NCI-H1436 (cell line): ENCODE measurements at places on chromosomes 7 and 10.
A peak's percentile ranks its signal among the peaks of the same experiment; 100 is the strongest.

DNA sequence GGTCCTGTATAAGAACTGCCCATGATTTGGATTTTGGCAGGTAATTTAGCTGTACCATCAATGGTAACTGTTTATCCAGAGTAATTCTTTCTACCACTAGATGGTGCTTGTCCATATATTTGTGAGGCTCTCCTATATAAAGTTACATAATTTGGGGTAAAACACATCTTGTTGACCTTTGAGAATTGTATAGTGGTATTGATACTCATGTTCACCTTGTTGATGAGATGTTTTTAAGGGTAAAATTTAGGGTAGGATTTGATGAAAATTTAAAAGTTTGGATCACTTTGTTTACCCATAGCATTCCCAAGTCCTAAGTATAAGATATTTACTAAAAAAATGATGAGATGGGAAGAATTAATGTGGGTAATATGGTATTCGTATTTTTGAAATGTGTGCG, 31.6 kb downstream of the ST7 start:
- DNase-seq: peak; percentile 45

DNA sequence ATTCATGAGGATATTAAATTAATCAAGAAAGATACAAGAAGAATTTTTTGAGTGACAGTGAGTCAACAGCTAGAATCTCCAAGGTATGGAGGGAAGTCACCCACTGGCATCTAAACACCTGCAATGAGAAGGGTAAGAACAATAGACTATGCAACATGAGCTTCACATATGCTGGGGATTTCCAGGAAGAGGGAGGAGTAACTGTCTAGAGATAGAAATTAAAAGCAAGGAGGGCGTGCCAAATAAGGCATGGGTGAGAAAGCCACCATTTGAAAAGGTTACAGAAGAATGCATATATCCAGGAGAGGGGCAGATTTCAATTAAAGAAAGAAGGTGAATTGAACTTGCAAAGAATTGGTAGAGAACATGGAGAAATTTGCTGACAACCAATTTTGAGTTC, 365.7 kb downstream of the GPR37 start:
- DNase-seq: no peak

GRCh38 chr10:70106958-70107791, 25.4 kb downstream of the AIFM2 start:
- peak; percentile 61 for DNase-seq

GRCh38 chr10:12797471-12798262, 203.8 kb downstream of the CCDC3 start:
- DNase-seq: no peak

DNA sequence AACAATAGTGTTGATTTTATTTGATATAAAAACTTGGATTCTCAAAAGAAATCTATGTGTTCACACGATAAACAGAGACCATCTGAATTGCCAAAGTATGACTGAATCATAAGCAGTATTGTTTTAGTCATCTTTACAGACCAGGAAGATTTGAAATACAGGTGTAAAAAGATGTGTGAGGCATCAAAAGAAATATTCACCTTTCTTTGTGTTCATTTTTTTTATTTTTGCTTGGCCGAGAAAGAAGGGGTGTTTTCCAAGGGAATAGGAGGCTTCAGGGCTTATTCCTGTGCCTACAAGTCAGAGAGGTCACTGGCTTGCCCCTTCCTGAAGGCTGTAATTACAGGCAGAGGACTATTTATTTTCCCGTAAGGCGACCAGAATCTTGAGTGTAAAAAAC, 37.3 kb downstream of the MET start:
- no peak for DNase-seq

DNA sequence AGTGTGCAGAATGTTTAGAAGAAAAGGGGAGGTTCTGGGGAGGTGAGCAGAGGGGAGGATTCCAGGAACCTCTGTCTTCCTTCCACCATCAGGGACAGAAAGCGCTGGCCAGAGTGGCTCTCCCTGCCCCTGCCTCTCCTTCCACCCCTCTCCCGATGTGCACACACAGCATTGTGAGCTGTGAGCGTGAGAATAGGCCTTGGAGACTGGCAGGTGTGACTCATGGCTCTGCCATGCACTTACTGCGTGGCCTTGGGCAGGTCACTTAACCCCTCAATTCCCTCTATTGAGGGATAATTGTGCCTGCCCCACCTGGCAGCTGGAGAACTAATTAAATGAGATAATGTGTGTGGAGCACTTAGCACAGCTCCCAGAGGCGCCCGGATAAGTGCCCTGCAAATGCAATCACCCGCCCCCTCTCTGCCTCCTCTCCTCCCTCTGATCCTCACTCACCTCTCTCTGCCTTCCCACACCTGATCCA, 115.4 kb downstream of the ZMIZ1 start:
- peak; percentile 76 for DNase-seq

DNA sequence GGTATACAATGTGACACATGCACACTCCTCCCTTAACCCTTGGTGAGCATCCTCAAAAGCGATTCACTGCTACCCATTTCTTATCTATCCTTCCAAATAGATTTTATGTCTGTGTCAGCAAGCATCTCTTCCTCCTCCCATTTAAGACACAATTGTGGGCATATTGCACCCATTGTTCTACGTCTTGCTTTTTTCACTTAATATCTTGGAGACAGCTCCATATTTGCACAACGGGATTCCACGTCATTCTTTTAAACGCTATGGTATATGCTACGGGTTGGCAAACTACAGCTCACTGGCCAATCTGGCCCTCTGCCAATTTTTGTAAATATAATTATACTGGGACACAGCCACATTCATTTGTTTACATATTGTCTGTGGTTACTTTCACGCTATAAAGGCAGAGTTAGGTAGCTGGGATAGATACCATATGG, 88.6 kb downstream of the RNF216 start:
- no peak for DNase-seq

GRCh38 chr7:106883456-106884026, 18.5 kb downstream of the PIK3CG start:
- no peak for DNase-seq

DNA sequence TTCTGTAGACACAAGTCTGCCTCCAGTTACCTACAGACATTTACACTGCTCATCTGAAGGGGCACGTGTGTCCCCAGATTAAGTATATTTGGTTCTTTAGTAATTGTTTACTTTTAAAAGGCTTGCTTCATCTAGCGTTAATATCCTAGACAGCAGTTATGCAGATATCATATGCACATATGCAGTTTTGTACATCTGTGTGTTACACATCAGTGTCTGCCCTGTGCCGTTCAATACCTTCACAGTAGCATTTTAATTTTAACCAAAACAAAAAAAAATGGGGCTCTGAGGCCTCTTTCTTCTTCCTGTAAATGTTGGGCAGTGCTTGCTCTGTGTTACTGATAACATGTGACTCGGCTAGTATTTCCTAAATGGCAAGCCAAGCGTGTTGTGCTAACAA, 331.4 kb upstream of the MGMT start:
- no peak for DNase-seq

DNA sequence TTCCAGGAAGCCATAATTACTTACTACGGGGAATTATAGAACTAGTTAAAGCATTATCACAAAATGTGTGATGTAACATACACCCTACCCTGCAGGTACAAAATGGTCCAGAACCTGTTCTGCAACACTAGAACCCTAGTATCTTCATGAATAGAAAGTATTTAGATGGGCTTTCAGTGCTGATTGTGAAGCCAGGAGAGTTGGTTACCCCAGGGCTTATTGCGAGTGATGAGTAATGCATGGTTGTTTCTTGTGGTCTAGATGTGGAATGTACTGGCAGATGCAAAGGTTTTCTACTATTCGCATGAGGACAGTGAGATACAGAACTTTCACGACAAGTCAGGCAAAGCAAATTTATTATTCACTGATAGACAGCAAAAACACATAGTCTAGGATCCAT, 33.6 kb upstream of the AGR3 start:
- no peak for DNase-seq

DNA sequence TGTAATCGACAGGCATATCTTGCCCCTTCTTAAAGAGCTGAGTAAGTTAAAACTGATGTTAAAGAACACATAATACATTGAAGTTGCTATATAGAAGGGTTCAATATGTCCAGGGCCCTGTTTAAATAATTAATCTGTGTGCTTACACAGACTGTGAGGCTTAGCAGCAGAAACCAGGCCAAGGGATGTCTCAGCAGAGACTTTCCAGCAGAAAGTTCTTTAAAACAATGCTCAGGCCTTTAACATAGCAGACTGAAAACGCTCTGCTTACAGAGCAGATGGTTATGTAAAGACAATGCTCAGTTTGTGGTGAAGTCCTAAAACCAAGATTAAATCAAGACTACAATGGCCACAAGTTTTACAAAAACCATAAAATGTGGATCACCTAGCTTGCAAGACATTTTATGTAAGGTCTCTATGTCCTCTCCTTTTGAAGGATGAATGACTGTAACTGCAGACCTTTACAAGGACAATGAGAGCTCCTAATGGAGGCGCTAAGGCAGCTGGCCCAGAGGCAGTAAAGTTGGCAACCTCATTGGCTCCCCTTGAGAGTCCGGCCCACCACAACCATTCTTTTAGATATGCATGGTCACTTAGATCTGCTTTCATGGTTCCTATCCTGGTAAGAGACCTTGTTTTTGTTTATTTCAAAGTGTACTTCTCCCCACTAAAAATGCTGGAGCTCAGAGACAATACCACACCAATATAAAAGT, 56.3 kb downstream of the FZD1 start:
- no peak for DNase-seq

GRCh38 chr7:71752171-71752935, 620.4 kb downstream of the GALNT17 start:
- DNase-seq: peak; percentile 5

- DNase-seq: no peak
These were observed 169.2 kb downstream of the SEMA3A start for GRCh38 chr7:84025332-84025927.

DNA sequence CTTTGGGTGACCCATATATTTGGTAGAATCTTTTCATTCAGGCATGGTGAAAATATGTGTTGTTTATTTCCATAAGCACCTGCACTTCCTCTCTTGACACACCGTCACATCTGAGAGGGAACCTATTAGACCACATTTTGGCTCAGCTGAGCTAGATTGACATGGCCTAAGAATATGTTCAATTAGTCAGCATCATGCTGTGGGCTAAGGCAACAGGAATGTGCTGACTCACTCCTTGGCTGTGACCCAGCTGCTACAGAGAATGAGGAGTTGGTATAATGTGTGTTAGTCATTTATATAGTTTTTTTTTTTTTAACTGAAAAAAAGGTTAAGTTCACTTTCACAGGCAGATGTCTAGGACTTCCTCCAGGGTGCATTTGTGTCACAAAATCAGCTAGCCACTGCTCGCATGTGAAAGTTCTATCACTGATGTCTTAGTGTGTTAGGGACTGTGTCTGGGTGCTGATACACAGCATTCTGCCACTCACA, 180.6 kb downstream of the SEMA3E start:
- DNase-seq: peak; percentile 42

- DNase-seq: no peak
These were observed 328.4 kb upstream of the NFE2L3 start for GRCh38 chr7:25823571-25823970.

- DNase-seq: no peak
These were observed 14.7 kb upstream of the TNS3 start for GRCh38 chr7:47596502-47597202.

DNA sequence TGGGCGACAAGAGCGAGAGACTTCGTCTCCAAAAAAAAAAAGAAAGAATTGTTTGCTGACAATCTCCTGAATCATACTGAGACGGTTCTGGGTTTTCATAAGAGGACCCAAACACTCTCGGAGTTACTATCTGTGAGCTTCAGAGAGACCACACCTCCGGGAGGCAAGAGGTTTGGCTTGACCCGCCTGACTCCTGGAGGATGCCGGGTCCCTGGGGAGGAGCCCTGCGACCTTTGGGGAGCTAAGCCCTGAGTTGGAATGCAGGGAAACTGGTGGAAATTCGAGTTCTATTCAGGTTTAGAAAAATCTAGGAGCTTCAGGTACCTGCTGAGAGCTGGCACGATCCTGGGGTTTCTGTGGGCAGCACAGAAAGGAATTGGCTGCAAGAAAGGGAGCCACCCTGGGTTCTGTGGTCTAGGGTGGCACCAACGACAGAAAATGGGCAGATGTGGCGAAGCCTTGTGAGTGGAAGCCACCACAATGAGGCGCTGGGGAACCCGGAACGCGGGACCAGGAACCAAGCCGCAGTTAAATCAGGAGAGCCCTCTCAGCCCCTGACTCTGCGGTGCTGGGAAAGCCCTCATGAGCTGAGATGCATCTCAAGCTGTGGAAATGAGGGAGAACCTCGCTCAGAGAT, 21.9 kb upstream of the GATAD1 start:
- DNase-seq: no peak

- DNase-seq: no peak
These were observed 300.8 kb downstream of the PARD3 start for GRCh38 chr10:34514290-34514689.

DNA sequence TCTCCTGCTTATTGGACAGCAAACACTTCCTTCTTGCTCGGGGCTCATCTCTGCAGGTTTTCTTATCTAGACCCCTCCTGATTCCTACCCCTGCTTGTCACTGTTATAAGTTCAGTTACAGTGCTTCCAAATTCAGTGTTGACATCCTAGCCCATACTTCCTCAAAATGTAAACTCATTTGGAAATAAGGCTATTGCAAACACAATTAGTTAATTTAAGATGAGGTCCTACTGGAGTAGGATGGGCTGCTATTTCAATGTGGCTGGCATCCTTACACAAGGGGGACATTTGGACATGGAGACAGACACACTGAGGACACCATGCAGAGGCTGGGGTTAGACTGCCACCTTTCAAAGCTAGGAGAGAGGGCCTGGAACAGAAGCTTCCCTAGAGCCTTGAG, 85.2 kb upstream of the NPVF start:
- no peak for DNase-seq

DNA sequence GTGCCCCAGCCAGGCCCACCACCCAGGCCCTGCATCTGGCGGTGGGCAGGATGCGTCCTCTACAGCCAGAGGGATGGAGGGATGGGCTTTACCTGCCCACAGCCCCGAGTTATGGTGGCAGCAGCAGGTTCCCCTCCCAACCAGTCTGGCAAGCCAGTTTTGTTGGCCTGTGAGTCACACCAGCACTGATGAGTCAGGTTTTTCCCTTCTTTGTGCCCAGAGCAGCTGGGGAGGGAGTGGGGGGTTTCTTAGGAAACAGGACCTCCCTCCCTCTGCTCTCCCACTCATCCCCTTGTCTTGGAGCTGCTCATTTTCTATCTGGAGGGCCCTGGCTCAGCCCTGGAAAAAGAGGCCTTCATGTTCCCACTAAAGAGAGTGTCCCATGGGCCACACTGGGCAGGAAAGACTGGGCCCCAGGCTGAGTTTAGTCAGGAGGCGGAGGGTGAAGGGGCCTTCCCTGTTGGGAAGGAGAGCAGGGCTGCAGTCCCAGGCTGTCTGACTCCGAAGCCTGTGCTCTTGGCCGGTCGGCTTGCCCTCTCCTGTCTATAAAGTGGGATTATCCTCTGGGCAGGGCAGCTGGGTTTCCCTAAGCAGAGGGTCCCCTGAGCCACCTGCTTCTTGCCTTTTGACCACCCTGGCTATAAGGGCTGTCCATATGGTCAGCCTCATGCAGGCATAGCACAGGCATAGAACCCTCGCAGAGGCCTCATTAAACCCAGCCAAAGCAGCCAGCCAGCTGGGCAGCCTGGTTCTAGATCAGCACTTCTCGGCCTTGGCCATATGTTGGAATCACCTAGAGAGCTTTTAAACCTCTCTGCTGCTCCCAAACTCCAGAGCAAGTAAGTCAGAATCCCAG, 30.2 kb upstream of the ANKRD2 start:
- no peak for DNase-seq
